ENCODE measurements at places on chromosomes 11 and 22.

DNA sequence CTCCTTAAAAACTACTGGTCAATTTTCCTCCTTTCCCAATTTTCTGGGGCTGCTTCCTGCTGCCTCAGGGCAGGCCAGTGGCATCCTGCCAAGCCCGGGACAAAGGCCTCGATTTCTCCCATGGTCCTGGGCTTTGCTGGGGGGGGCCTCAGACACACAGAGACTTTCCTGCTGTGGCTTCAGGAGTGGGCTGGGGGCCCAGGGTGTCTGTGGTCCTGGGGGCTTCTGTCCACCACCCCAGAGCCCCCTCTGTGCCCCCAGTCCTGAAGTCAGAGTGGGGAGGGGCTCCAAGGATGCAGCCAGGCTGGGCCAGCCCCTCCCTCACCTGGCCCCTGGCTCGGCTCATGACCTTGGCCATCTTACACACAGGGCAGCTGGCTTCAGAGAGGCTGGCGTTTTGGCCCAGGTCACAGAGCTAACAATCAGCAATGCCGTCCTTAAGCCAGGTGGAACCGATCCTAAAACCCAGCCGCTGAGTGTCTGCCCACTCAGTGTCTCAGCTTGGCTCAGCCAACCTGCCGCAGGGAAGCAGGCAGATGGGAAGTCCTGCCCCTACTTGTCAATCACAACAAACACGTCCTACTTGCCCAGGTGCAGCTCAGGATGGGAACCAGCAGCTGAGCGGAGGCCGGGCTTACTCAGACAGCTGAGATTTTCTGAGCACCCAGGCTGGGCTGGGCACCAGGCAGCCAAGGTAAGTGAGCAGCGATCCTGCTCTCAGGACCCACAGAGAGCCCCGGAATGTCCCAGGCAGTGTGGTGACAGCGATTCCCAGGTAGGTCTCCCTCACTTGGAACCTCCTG lies 34.6 kb downstream of the OSBPL5 start:
- no peak for DNase-seq

DNA sequence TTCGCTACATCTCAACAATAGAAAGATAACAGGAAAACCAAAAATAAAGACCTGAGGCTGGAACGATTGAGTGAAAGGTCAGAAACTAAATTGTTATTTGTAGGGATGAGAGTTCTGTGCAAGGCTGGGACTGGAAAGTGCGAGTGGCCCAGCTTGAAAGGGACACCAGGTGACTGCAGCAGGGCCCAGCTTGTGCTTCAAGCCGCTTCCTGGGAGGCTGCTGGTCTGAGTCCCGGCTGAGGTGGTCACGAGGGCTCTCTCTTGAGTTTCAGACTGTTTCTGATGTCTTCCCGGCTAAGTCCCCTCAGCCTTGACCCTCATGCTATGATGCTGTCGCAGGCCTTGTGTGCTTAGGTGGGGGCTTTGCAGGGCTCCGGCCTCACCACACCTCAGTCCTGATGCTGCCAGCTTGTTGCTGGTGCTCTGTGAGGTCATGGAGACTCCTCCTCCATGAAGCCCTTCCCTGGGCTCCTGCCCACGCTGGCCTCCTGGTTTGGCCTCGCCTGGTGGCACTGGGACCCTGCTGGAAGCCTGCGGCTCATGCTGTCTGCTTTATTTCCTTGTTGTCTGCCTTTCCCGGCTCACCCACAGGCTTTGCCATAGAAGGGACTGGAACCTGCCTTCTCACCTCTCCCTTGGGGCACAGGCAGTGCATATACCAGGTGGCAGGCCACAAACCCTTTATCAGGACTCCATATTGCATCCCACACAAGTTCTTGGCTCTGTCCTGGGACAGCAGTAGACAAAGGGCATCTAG lies 4.0 kb downstream of the BANF1 start:
- DNase-seq, result no peak

GRCh38 chr11:128208329-128209137 lies 378.8 kb downstream of the ETS1 start:
- DNase-seq, result peak; percentile 86

- DNase-seq, result no peak
Measured at GRCh38 chr22:20131859-20132685, 468 bp downstream of the ZDHHC8 start.

DNA sequence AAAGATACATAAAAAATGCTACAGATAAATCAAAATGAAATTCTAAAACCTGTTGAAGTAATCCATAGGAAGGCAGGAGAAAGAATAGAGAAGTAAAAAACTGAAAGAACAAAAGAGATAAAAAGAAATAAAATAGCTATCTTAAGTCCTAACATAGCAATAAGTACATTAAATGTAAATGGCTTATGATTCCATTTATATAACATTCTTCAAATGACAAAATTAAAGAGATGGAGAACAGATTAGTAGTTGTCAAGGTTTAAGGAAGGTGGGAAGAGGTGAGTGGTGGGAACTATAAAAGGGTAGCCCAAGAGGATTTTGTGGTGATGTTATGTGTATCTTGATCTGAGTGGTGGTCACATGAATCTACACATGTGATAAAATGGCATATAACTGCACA lies 254.8 kb downstream of the FAM76B start:
- DNase-seq, result no peak

DNA sequence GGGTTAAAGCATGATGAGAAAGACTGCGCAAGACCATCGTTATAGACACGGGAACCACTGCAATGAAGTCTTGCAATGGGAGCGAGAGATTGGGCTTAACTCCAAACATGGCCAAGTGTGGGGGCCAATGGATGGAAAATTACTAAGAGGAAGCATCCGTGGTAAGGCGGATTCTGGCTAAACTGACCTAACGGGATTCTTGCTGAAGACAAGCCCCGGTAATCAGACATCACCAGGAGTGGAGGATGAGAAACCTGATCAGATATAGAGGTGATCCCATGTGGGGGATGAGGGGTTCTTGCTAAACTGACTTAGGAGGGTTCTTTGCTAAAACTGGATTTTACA lies 5.8 kb upstream of the SYNGR1 start:
- no peak for DNase-seq

All from GM04504 (cell line).